ENCODE measurements at places on chromosomes 7 and 10. TPM values are rescaled to one million over a fixed set of nuclear protein-coding genes. Genes with fewer than 3 reads are reported as not detected.

DNA sequence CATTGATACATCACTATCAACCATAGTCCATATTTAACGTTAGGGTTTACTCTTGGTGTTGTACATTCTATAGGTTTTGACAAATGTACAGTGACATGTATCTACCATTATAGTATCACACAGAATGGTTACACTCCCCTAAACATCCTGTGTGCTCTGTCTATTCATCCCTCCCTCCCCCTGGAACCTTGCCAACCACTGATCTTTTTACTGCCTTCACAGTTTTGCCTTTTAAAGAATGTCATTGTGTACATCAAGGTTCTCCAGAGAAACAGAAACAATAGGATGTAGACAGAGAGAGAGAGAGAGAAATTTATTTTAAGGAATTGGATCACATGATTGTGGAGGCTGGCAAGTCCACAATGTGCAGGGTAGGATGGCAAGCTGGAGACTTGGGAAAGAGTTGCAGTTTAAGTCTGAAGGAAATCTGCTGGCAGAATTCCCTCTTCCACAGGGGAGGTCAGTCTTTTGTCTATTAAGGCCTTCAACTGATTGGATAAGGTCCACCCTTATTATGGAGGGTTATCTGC, 45.1 kb upstream of the CCNJ start:
- no peak for DNase-seq

GRCh38 chr7:16492513-16493062, 27.1 kb upstream of the SOSTDC1 start:
- DNase-seq, result peak; percentile 20

GRCh38 chr7:102125127-102125596, 161.5 kb upstream of the SH2B2 start:
- no peak for DNase-seq

DNA sequence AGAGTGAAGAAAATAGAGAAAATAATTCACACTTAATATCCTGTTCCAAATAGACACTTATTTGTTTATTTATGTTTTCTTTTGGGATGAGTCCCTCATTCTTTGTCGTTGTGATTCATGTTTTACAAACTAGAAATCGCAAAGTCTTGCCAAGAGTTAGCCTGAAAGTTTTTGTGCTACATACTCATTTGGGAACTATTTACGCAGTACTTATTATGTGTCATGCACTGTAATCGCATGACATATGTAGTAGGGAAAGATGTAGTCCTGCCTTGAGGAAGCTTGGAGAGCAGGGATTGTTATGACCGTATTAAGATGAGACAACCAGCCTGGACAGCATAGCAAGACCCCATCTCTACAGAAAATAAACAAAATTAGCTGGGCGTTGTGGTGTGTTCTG, 189.3 kb downstream of the ABCA13 start:
- no peak for DNase-seq

Gene UNCX
- polyA plus RNA-seq, result 7.3 TPM

Gene CDK5
- polyA plus RNA-seq, result 12.3 TPM

Measured in left renal pelvis (tissue), 4 donors.